ENCODE measurements at places on chromosomes 3 and 15.

GRCh38 chr3:158790901-158791589 is 10.8 kb upstream of the MFSD1 start:
- peak; percentile 16 for DNase-seq

DNA sequence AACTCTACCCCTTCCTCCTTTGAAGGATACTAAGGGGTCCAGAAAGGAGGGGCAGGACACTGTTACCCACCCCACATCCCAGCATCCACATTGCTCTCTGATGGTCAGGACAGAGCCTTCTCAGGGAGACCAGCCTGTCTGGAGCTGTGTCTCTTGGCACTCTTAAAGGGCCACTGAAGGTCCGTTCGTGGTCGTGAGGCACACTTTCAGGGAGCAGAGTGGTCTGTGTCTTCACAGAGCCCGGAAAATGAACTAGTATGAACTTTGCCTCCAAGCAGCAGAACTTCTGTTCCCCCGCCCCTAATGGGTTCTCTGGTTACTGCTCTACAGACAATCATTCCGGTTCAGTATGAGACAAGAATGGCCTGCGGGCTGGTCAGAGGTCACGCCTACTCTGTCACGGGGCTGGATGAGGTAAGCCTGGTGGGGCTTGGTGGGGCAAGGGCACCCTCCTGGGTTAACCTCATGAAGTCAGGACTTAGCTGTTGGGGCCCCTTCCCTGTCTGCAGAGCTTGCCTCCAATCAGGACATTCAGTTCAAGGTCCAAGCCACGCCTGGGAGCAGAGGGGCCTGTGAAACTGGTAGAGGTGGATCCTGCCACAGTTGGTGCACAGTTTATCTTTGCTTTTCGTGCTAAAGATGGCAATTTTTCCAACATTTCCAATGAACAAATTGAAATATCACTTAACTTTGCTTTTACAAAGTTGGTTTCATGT is 33.2 kb downstream of the CAPN3 start:
- no peak for DNase-seq

DNA sequence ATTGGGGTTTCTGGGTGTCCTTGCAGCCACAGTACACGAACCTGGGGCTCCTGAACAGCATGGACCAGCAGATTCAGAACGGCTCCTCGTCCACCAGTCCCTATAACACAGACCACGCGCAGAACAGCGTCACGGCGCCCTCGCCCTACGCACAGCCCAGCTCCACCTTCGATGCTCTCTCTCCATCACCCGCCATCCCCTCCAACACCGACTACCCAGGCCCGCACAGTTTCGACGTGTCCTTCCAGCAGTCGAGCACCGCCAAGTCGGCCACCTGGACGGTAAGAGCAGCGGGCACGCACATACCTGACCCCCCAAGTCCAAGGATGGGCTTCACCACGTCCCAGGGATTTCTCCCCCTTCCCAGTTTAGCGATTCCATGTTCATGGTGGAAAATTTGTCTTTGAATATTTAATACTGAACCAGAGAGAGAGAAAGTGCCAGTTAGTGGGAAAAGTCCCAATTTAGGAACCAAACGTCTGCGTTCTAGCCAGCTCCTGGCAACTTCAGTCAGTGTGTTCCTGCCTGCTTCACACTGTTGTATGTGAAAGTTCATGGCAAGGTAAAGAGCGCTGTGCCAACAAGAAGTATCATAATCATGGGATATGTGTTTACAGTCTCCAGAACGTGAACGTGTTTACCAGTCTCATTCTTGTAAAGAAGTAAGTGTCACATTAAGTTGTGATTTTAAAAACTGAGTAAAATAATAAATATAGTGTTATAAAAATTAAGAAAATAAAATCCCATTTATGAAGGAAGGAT is 177.2 kb downstream of the TP63 start:
- no peak for DNase-seq

DNA sequence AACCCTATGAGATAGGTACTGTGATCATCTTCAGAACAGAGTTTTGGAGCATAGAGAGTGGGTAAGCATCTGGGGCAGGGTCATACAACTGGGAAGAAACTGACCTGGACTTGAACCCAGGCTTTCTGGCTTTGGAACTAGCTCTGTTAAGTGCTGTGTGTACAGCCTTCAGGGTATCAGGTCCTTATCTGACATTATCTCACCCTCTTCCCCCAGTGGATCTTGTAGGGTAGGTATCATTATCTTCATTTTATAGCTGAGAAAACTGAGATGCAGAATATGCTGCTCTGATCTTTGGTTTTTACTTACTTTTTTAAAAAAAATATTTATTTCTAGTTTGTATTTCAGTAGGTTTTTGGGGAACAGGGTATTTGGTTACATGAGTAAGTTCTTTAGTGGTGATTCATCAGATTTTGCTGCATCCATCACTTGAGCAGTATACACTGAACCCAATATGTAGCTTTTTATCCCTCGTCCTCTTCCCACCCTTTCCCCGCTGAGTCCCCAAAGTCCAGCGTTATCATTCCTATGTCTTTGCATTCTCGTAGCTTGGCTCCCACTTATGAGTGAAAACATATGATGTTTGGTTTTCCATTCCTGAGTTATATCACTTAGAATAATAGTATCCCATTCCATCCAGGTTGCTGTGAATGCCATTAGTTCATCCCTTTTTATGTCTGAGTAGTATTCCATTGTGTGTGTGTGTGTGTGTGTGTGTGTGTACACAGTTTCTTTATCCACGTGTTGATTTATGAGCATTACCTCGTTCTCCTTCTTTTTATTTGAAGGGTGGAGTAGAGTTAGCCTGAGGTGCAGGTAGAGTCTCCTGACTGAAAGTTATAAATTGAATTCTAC is 271.2 kb downstream of the PTPRG start:
- DNase-seq = no peak

DNA sequence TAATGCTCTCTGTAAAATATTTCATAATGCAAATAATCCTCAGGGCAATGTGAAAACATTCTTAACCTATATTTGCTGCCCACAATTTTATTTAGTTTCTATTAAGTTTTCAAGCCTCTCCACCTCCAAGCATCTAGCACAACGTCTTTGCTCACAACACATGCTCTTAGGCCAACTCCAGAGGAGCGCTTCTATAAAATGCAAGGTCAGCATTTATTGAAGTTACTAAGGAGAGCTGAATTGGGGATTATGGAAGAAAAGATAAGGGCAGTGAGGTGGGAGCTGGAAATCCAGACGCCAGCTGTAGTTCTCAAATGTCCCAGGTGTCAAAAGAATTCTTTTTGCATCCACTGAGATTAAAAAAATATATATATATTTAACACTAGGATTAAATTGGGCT is 996 bp downstream of the RABL3 start:
- no peak for DNase-seq

GRCh38 chr3:12356996-12357395 is 68.1 kb downstream of the PPARG start:
- no peak for DNase-seq

GRCh38 chr3:102125197-102125993 is 276.1 kb downstream of the NFKBIZ start:
- no peak for DNase-seq

GRCh38 chr15:77615472-77615871 is 17.2 kb downstream of the LINGO1 start:
- DNase-seq = no peak

Data from NCI-H1436 treated with DMSO at 0.1 percent for 48 hours (cell line).